ENCODE measurements at places on chromosomes 16 and 17.

- DNase-seq: peak; percentile 82
These were observed 1.7 kb downstream of the KSR1 start for GRCh38 chr17:27457731-27458523.

- DNase-seq: no peak
These were observed 913 bp downstream of the CDIP1 start for GRCh38 chr16:4537376-4538343.

DNA sequence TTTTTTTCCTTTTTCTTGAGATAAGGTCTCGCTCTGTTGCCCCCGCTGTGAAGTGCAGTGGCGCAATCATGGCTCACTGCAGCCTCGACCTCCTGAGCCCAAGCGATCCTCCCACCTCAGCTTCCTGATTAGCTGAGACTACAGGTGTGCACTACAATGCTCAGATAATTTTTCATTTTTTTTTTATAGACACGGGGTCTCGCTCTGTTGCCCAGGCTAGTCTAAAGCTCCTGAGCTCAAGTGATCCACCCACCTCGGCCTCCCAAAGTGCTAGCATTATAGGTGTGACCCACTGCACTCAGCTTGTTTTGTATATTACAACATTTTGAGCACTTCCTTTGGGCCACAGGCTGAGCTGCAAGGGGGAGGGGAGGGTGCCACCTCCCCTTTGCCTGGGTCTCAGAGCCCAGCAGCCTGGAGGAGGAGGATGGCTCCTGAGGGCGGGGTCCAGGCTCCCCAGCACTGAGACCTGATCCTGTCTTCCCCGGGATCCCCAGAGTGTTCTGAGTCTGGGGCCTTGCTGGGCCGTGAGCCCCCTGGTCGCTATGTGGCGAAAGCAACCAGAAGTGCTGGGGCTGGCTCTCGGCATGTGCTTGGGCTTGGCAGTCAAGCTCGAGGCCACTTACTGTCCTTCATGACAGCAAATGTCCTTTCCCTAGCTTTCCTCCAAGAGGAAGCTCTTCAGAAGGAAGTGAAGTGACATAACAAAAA lies 8.1 kb downstream of the DEF8 start:
- no peak for DNase-seq

DNA sequence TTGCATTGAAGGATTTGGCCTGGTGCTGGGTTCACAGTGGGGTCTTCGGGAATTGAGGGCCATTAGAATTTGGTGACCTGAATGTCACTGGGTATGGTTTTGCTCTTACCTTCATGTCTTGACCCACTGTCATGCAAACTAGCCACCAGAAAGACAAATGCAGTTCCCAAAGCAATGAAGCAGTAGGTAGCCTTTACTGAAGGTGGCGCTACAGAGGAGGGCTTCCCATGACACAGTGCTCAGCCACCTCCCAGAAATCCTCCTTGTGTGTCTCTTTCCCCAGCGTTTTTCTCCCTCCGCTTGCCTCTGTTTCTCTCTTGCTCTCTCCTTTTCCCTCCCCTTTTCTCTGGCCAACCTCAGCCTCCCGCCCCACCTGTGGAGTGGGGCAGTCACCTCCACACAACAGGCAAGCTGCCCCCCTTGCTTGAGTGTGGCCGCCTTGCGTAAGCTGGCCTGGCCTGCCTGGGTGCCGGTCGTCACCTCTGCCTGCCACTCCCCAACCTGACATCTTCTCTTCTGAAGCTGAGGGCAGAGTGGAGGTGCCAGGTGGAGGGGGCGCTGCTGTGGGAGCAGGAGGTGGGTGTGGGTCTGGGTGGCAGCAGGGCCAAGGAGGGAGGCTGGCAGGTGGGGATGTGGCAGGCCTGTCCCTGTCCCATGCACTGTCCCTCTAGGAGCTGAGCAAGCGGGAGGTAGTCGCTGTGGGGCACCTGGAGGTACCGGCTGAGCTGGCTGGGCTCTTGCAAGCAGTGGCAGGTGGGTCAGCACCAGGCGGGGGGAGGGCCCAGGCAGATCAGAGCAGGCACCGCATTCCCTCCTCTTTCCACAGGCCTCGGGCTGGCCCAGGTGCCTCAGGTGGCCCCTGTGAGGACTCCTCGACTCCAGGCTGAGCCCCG lies 34.7 kb downstream of the MYO15A start:
- no peak for DNase-seq

DNA sequence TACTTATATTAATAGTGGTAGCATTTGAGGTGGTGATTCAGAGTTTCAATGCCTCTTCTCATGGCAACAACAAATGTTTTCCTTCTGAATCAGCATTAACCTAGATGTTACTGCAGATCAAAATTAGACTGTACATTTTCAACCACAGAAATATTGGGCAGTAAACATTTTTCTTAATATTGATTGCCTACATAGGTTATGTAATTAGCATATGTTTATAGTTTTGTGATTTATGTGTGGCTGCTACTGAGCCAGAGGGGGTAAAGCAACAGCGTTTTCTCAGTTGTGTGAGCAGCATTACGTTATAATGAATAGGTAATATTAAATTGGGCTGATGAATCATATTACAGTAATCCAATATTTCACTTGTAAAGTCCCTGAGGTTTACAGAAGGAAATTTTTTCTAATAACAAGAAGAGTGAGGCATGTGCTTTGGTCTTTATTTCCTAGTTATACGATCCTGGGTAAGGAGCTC lies 18.8 kb upstream of the BMERB1 start:
- DNase-seq: no peak
